Activated naive CD4-positive, alpha-beta T cell (primary cell): ENCODE measurements at places on chromosomes 1 and 21.

DNA sequence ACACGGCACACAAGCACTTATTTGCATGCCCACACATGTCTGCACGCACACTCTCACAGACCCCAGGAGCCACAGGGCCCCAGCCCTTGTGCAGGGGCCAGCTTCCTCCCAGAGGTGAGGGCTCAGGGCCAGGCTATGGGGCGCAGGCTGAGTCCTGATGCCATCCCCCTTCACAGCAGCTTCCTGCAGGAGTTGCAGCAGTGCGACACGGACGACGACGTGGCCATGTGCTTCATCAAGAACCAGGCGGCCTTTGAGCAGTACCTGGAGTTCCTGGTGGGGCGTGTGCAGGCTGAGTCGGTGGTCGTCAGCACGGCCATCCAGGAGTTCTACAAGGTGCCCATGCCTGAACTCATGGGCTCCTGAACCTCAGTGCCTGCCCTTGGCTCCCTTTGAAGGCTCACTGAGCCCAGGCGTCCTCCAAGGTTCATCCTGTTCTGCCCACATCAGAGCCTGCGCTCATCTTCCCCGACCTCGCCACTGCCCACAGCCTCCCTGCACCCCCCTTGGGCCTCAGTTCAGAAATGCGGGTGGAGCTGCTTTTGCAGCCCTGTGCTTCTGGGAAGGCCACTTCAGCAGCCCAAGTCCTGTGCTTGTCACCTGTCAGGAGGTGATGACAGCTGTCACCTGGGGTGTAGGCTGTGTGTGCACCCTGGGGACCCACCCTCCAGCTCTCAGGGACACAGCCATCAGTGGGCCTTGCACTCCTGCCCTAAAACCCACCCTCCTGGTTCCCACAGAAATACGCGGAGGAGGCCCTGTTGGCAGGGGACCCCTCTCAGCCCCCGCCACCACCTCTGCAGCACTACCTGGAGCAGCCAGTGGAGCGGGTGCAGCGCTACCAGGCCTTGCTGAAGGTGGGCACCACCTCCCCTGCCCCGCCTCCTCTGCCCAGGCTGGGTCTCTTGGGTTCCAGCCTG, 66.6 kb downstream of the TRIM11 start:
- no peak for DNase-seq

- DNase-seq, result no peak
Measured at GRCh38 chr1:41789661-41790330, 128.9 kb downstream of the HIVEP3 start.

DNA sequence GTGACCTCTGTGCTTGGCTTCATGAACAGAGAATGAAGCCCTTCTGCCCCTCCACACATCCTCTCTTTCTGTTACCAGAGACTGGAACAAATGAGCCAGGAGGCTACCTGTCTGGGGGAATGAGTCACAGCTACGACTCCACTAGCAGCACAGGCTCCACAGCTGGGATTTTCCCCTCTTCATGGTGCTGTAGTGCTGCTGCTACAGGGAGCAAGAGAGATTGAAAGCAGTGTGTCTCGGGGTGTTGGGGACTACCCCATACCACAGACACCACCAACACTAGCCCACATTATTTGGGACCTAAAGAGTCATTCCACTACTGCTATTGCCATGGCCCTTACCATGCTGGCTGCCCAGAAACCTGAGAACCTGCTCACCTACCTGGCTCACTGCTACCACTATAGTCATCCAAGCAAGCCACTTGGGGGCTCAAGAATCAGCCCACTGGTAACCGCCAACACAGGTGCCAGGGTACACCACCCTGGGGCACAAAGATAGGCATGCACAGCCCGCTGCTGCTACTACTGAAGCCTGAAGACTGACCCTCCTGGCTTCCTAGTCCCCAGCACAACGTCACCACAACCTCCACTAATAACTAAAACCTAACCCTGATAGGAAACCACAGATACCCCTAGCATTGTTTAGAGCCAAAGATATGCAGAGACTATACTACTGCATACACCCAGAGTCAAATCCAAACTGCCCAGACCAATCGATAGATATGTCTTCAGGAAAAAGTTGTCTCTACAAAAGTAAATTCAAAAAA, 17.7 kb downstream of the CD1E start:
- no peak for DNase-seq

DNA sequence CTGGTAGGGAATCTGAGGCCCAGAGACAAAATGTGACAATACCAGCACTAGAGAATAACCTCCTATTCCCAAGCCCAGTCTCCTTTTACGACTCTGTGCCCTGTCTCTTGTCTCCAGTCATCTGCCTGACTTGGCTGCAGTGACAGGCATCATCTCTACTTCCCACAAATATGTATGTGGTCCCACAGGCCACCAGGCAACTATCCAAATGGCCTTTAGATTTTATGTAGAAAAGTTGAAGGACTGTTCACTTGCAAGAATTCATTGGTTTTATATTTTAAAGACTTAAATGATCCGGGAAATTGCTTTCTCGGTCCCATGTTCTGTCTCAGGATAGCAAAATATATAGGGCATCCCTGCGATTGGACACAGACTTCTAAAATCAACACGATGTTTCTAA, 11.6 kb downstream of the KRTAP24-1 start:
- no peak for DNase-seq

GRCh38 chr1:193318347-193318746, 131.9 kb upstream of the B3GALT2 start:
- DNase-seq, result no peak

DNA sequence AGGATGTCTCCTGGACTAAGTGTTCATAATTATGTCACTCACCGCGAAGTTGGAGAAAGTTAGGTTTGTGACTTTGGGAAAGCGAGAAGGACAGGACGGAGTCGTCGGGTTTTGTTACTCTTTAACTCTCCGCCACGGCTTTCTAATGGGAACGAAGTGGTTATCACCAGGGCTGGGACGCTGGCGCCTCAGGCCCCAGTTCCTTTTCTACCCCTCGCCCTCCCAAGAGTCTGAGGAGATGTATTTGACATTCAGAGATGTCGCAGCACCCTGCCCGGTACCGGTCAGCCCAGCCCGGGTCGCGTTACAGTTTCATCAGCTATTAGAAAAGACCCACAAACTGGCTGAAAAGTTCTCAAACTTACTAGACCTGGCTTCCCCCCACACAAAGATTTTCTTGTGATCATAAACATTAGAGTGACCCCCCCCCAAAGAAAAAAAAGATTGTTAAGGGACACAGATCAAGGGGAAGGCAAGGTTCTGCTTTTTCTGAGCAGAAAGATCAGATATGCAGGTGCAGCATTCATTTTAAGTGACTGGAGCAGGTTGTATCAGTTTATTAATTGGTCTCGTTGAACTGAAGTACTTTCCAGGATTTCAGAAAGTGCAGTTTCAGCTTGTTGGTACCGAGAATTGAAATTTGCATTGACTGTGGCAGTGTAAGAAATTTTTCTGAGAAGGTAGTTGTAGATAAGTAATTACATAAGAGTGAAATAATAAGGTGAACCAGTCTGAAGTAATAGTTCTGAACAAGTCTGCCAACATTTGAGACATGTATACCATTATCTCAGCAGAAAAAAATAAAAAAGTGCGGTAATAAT, 859 bp upstream of the ZBTB18 start:
- DNase-seq, result no peak

- DNase-seq, result no peak
Measured at GRCh38 chr1:106568201-106568974, 488.1 kb upstream of the PRMT6 start.

DNA sequence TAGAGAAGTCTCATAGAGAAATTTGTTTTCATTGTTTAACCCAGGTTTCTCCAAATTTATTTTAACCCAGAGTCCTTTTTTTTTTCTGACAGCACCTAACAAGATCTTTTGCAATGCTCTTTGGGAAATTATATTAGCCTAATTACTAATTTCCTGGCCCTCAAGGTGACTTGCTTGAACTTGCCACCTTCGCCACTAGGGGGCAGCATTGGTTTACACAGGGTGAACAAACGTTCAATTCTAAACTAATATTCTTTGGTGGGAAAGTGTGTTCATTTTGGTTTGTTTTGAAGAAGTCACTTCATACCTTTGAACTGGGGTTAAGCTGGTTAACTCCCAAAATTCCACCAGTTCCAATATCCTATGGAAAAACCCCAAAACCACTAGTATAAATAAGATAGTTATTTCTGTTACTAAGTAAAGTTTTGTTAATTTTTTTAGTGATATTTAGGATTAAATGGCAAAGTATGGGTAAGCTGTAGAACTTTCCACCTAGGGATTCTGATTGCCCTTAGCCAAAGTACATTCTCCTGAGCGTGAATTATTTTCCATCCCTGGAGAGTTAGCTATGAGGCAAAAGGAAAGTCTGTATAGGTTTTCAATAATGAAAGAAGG, 13.0 kb downstream of the CCDC190 start:
- peak; percentile 73 for DNase-seq

DNA sequence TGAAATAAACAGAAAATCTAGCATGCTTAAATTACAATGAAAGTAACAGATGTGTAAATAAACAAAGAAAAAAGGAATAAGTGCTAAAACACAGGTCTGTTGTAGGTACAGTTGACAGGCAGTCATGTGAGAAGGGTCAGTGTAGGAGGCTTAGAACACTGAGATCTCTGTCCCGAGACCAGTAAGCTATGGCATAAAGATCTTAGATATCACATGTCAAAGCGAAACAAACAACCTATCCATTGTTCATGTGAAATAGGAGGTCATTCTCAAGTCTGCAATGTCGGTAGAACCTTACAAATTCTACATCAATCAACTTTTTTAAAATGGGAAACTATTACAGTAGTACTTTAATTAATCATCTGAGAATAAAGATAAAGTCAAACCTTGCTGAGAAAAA, 428.9 kb upstream of the ADGRL2 start:
- DNase-seq, result no peak

DNA sequence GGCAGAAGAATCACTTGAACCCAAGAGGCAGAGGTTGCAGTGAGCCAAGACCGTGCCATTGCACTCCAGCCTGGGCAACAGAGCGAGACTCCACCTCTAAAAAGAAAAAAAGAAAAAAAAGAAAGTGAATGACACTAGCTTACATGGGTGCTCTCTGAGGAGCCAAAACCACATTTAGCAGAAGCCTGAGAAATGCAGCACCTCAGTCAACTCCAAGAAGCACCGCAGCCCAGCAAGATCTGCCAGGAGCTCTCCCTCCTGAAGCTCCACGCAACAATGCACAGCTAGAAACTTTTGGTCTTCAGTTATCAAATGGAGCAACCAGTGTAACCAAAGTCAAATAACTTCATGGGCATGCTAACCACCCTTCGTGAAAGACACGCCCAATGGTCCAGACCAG, 229.1 kb downstream of the SETD4 start:
- DNase-seq, result no peak

DNA sequence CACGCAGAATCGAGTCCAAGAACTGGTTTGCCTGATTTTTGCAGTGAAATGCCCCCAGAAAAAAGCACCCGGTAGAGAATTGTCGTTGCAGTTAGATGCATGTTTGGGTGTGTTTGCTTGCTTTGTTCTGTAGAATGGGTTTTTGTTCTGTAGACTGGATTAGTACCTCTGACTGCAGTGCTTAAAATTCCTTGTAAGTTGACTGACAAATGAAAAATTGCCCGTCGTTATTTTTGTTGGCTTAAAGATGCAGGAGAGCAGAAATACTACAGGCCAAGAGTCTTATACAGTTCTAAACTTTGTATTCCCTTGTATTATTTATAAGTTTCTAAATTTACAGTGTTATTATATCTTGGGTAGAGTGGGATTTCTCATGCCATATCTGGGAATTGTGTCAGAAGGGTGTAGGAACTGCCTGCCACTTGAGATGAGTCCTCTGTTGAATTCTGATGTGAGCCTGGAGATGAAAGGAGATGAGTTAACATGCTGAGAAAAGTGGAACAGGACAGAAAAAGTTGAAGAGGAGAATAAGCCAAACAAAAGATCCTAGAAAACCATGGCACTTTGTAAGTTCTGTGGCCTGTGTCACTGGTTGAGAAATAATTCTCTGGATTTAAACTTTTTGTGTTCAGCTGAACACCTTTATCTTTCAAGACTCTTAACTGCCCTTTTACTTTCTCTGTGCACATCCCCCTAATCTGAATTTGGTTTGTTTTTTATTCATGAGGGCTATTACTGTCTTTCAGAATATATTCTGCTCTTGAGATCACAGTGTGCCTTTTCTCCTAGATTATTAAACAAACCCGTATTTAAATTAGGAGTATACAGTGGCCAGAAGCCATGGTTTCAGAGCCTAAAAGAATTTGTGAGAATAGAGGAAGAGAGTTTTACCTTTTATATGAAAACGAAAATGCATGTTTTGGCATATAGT, 1.4 kb downstream of the DESI2 start:
- DNase-seq, result no peak

DNA sequence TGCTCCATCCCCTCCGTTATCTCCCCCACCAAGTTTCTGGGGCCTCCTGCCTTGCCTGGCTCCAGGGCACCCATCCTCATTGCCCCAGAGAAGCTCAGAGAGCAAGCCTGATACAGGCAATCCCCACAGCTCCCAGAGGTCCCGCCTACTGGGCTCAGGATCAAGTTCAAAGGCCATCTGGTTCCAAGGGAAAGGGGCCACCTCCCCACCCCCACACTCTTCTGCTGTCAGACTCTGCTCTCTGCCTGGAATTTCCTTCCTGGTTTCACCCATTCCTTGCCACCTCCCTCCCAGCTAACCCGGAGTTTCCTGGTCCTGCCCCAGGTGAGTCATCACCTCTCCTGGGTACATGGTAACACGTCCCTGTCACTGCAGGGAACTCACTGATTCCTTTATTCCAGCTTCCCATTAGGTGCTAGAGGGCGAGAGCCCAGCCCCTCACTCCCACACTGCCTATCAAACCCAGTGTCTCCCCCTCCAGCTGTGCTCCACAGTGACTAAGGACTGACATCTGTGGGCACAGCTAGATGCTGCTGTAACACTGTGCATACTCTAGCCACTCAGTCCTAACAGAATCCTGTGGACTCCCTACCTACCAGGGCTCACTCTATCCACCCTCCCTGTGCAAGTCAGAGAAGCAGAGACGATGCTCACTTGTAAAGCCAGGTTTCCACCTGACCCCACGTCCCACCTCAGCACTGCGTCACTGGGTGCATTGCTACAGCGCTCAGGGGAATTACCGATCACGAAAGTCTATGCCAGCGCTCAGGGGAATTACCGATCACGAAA, 21.8 kb downstream of the RSPH1 start:
- no peak for DNase-seq

DNA sequence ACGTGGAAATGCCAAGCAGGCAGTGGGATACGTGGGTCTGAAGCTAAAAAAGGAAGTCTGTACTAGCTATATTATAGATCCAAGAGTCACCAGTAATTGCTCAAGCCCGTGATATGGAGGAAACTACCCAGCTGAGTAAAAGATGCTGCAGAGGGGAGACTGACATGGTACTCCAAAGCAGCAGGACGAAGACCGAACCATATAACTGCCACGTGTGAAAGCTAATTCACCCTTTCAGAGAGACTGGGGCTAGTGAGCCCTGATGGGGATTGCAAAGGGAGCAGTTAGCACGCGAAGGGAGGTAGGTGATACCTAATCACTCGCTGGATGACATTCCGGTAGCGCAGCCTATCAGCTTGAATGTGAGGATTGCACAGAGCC, 316 bp downstream of the AP4B1 start:
- no peak for DNase-seq

- DNase-seq, result no peak
Measured at GRCh38 chr1:96565546-96565945, 156.0 kb upstream of the PTBP2 start.

- no peak for DNase-seq
Measured at GRCh38 chr1:178945763-178946266, 74.9 kb upstream of the ANGPTL1 start.

- DNase-seq, result no peak
Measured at GRCh38 chr1:230624097-230624713, 18.1 kb upstream of the COG2 start.

GRCh38 chr1:205144751-205145150, 23.0 kb upstream of the RBBP5 start:
- DNase-seq, result no peak

- no peak for DNase-seq
Measured at GRCh38 chr1:54463259-54464030, 57.3 kb upstream of the SSBP3 start.
